Stimulated activated CD8-positive, alpha-beta memory T cell treated with anti-CD3 and anti-CD28 coated beads, Interleukin-7, amount 100 ng/mL, for 4 hours (primary cell): ENCODE measurements at places on chromosomes 4 and X.

DNA sequence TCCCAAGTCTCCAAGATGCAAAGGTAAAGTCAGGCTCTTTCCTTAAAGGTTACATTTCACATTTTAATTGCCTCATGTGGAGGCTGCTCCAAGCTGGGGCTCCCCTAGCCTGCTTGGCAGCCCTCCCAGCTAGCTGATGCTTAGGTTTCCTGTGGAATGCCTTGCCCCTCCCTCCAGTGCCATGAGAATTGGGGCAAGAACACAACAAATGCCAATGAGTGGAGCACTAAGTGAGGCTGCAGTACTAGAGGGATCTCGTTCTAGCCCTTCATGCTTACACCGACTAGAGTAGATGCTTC, 597.7 kb downstream of the MID1IP1 start:
- DNase-seq = no peak

- no peak for DNase-seq
These were observed 412.1 kb downstream of the ADAM29 start for GRCh38 chr4:175330236-175330635.

DNA sequence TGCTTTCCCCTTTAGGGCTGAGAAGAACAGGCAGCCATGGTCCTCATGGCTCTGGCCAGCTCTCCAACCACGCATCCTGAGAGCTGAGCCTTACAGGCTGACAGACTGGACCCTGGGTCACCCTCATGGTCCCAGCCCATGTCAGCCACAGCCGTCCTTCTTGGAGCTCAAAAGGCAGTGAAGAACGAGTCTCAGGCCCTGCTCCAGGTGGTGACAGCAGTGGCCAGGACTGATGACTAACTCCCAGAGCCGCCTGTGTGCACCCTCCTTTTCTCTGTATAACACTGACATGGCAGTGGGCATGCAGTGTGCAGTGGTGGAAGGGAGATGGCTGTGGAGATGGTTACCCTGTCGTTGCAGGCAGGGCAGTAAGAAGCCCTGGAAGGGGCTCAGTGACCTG, 10.3 kb upstream of the DUSP9 start:
- DNase-seq = no peak

DNA sequence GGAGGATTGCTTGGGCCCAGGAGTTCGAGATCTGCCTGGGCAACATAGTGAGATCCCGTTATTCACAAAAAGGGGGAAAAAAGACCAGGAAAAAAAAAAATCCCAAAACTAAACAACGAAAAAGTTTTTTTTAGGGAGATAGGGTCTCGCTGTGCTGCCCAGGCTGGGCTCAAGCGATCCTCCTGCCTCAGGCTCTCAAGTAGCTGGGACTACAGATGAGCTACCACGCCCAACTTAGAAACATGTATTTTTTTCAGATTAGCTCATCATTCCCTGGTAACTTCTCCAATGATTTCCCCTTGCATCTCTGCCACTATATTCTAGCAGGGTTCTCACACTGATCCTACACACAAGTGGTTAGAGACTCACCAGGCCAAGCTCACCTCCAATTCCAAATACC, 24.4 kb upstream of the IRAK1 start:
- DNase-seq = no peak

DNA sequence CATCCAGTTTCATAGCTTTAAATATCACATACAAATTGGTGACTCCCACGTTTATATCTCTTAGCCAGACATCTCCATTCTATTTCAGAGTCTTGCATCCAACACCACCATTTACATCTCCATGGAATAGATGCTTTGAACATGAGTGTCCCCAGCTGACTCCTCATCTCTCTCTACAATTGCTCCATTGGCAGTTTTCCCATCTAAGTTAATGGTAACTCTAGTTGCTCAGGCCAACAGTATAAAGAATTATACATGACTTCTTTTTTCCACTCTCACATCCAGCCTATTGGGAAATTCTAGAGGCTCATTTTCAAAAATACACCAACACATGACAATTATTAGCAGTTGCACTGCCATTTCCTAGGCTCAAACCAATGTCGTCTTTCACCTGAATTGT, 388.2 kb downstream of the STIM2 start:
- DNase-seq = no peak

DNA sequence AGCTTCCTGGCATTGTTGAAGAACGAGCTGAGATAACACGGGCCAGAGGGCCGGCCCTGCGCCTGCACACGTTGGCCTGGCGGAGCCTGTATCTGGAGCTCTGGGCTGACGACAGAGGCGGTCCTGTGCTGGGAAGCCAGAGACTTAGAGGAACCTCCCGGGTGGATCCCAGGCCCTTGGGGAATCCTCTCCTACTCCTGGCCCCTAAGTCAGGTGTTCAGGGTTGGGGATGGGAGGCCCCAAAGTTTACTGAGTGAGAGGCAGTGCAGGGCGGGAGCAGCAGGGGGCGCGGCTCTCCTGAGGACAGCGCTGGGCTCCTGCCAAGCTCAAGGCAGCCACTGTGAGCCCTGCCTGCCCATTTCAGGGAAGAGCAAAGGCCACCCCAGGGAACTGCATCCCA, 2.5 kb upstream of the HTRA3 start:
- DNase-seq = no peak

- DNase-seq = no peak
These were observed 4.4 kb downstream of the GPC3 start for GRCh38 chrX:133980832-133981588.

DNA sequence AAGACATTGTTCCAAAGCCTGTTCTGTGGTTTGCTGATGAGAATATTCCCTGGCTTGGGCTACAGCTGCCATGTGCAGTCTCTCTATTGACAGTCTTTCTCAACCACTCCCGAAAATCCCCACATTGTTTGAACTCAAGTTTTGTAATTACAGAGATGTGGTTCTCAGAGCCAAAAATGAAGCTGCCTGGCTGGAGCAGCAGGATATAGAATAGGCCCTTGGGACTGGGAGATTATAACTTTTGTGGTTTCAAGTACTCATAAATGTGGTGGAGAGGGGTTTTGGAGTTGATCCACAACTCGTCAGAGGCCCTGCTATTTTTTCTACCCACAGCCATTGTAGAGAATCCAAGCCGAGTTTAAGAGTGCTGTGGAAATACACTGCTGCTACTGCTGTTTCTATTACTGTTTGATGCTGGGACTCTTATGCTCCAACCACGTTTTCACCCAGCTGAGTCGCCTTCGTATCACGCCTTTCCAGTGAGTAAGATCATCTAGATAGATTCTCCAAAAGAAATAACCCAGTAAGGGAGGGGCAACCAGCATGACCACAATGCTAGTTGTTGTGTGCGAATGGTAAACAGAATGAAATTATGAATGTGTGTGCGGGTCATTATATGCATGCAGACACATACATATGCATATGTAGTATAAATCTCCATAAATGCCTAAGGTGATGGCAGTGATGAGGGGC, 57.1 kb upstream of the ATXN3L start:
- DNase-seq = no peak

DNA sequence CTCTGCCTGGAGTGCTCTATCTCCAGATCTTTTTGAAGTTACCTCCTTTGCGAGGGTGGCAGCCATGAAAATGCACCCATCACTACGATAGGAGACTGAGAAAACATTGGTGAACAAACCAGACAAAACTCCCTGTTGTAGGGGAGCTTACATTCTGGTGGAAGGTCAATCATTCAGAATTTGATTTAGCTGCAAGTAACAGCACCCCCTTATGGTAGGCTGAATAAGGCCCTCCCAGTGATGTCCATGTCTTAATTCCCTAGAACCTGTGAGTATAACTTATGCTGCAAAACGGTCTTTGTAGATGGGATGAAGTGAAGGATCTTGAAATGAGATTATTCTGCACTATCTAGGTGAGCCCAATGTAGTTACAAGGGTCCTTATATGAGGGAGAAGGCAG, 5.6 kb upstream of the TEC start:
- no peak for DNase-seq

- no peak for DNase-seq
These were observed 77.2 kb upstream of the GALNT7 start for GRCh38 chr4:173091362-173091761.

DNA sequence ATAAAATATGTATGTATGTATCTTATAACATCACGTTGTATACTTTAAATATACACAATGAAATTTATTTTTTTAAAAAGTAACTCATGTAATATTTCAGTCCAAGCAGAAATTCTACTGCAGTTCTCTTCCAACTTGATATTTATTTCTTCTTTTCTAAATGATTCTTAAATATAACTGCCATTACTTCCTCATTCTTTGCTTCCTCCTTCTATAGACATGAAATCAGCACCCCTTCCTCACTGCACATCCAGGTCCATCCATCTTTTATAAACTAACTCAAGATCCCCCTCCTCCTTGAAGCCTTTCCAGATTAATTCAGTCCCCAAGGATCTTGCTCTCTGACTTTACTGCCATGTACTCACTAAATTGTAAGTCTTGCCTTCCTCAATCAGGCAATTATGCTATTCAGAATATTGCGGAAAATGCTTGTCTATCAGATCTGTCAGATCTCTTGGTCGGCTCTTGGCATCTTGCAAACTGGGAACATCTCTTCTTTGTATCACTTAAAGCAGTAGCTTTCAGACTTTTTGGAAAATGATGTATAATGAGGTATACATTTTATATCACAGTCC, 3.7 kb downstream of the GPRIN3 start:
- no peak for DNase-seq

DNA sequence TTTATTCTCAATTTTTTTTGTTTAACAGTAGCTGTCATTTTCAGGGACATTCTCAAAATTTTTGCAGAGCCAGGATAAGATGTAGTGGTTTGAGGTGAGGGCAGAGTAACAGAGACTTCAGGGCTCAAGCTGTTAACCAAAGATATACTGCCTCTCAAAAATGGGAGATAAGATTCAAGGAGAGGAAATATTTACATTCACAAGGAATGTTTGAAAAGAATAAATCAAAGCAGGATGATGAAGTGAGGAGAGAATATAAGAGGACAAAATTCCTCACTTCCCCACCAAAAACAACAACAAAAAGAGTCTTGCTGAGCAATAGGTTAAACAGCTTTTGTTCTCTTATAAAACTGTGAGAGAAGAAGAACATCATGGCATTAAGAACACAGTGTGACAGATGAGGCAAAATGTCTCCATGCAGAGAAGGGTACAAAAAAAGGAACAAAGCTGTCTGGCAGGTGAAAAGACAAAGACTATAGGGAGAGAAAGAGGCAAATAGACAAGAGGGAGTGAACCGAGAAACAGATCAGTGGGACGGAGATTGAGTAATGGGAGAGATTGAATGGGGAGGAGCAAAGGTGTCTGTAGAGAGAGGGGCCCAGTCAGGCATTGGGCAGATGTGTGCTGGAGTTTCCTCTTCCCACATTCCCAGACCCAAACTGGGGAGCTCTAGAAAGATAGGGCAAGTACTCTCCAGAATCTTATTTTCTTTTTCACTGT, 106.1 kb upstream of the TMEM150C start:
- DNase-seq = no peak

DNA sequence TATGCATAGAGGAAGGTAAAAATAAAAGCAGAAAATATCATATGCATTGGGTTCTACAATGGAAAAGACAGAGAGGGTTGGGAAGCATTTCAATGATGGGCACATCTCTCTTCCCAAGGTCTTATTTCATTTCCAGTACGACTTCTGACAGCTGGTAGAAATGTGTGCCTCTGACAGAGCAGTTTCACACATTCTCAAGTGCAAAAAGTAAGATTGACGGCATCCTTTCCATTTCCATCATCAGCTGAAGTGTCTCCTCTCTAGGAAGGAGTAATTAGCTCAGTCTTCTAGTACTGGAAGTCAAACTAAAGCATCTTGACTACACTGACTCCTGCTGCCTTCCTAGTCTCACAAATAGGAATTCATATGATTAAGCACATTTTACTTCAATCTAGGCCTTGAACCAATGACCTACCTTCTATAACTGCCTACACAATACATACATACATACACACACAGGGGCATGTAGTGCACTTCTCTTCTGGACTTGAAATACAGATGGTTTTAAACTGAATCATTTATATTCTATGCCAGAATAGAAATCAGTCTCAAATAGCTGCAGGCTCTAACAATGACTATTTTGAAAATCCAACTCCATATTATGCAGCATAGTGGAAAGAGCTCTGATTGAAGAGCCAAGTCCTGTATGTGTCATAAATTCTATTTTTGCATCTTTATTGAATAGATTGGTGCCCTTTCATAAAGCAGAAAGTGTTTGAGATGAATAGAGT, 473.4 kb downstream of the INPP4B start:
- no peak for DNase-seq

- DNase-seq = no peak
These were observed 323.3 kb downstream of the DHX15 start for GRCh38 chr4:24260923-24261564.

- no peak for DNase-seq
These were observed 167.1 kb downstream of the NSUN7 start for GRCh38 chr4:40916880-40917279.

DNA sequence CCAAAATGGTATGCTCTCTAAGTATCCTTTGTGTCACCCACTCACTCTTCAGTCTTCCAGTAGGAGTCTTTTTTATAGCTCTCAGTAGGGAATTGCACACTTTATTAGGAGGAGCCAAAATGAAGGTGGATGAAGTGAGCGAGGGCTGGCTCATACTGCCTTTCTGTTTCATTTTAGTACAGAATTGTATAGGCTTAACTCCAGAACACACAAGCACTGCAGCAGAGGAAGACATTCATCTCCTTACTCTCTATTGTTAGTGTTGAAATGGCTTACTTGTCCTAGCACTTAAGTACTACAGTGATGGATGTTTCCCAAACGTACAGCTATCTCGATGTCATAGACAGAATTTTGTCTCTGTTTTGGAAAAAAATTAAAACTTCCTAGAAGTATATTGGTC, 327.3 kb upstream of the ATOH1 start:
- DNase-seq = no peak

- DNase-seq = no peak
These were observed 68.2 kb downstream of the ZNF827 start for GRCh38 chr4:145870155-145871020.

DNA sequence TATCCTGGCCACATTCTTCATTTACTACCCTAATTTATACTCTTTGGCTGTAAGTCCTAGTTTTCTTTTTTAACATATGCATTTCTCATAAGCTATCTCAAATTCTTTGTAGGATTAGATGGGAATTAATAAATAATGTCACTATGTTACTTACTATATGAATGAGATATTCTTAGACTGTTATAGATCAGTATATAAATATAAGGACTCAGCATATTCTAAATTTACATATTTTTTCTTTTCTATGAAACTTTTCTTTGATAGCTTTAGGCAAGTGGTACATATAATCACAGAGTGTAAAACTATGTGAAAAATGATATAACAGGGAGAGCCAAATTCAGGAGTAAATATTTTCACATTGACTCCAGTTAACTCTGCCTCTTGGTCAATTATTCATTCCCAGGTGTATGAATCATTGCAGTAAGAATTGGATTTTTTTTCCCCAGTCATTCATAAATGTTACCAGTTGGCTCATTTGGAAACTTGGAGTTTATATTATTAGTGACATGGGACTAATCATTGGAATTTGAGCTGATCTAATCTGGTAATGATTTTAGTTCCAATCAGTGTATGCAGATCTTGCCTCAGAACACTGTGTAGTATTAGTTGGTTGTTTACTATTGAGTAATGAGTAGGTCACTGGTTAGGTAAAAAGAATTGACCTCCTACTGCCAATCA, 25.3 kb downstream of the FHIP1A start:
- no peak for DNase-seq

- no peak for DNase-seq
These were observed 23.3 kb downstream of the RGS12 start for GRCh38 chr4:3316146-3316545.
